ENCODE measurements at places on chromosomes 16 and 17.

DNA sequence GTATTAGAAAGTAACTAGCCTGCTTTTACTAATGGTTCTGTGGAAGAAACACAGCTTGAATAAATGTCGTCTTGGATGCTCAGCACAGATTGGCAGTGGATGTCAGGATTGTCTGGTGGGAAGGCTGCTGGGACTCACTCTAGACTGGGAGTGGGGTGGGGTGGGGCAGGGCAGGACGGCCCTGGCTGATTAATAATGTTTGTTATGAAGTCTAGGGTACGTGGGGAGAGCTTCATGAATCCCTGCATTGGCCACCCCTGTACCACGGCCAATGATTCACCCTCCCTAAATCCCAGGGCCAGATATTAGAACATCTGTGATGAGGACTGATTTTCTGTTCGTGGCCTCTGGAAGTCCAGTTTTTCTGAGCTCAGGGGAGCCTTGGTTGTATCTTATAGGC is 421.0 kb downstream of the WWOX start:
- no peak for DNase-seq

GRCh38 chr17:70187383-70187782 is 18.1 kb downstream of the KCNJ2 start:
- no peak for DNase-seq

- DNase-seq = no peak
Observed at GRCh38 chr16:78909226-78909625, 691.3 kb downstream of the MAF start.

DNA sequence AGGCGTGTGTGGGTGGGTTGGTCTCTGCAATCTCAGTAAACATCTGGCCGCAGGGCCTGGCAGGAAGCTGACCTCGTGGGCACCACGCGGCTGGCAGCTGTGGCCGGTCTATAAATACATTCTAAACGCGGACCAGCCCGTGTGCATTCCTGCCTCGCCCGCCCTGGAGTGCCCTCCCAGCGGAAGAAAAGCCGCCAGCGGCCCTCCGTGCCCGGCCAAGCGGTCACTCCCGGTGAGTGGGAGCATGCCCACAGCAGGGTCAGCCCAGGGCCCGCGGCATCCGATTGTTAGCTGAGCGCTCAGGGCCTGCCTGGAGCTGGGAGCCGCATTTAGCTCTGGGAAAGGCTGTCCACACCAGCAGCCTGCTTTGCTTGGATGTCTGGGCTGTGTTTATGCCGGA is 10.3 kb downstream of the ZNF469 start:
- DNase-seq = no peak

DNA sequence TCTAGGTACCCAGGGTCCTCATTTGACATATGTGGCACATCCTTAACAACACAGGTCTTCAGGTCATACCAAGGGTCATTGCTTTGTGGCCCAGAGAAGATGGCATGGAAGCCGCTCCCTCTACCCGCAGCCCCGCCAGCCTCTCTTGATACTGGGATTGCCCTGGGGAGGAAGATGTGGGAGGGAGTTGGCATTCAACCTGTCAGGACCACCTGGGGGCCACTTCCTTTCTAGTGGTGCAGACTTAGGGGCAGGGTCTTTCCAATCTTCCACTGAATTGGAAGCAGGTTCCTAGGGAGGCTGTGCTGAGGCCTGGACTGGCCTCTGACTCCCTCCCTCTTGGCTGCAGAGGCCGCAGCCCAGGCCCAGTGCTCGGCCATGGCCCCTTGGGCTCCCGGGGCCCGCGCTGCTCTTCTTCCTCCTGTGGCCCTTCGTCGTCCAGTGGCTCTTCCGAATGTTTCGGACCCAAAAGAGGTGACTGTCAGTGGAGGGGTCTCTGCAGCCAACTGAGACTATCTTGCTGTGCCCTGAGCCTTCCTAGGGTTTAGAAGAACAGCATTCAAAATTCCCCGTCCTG is 5.1 kb upstream of the HEXIM1 start:
- DNase-seq = no peak

- no peak for DNase-seq
Observed at GRCh38 chr16:51637770-51638094, 486.7 kb upstream of the SALL1 start.
